CD8-positive, alpha-beta T cell (primary cell): ENCODE measurements at places on chromosomes 7 and 10.
A peak's percentile ranks its signal among the peaks of the same experiment; 100 is the strongest.

DNA sequence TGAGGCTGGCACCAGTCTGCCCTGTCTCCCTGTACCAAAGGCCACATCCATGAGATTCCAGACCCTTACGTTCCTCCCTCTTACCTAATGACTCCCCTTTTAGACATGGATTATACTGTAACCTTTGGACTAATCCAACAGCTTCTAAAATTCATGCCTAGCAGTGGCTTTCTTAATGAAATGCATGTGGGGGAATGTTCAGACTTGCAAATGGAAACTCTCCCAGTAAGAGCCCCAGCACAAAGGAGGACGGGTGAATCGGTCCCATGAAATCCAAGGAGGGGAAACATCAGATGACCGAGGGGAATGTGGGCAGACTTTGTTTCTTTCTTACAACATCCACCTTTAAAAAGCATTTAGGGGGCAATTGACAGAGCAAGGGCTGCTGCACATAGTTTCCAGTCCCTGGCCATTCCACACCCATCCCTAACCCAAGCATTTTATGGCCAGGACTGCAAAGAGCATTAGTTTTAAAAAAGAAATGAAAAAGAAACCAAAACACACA is 71.5 kb downstream of the COL13A1 start:
- no peak for DNase-seq

- DNase-seq, result no peak
Measured at GRCh38 chr7:46152696-46153095, 231.6 kb upstream of the IGFBP3 start.

DNA sequence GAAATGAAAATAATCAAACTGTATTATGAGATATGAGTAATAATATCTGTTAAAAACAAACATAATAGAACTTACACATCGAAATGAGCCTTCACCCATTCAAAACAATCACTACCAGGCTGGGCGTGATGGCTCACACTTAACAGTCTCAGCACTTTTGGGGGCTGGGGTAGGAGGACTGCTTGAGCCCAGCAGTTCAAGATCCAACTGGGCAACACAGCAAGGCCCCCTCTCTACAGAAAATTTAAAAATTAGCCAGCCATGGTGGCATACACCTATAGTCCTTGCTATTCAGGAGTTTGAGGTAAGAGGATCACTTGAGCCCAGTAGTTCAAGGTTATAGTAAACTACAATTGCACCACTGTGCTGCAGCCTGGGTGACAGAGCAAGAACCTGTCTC is 75.8 kb downstream of the NT5C2 start:
- no peak for DNase-seq

DNA sequence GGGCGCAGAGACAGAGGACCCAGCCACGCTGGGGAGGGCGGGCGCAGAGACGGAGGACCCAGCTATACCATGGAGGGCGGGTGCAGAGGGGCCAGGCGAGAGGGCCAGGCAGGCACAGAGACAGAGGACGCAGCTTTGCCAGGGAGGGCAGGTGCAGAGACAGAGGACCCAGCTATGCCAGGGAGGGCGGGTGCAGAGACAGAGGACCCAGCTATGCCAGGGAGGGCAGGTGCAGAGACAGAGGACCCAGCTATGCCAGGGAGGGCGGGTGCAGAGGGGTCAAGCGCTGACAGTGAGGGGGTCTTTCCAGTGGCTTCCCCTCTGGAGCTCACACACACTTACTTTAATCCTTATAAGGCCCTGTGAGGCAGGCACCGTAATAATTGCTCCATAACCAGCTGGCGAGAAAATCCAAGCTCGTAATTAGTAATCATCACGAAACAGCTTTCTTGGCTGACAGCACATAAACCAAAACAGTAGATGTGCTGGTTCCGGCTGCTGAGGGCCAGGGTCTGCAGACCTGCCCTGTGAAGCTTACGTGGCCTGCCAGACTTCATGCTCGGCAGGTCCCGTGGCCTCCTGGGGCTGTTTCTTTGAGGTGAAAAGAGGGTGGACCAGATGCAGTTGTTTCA is 137.2 kb downstream of the VIPR2 start:
- DNase-seq, result no peak

DNA sequence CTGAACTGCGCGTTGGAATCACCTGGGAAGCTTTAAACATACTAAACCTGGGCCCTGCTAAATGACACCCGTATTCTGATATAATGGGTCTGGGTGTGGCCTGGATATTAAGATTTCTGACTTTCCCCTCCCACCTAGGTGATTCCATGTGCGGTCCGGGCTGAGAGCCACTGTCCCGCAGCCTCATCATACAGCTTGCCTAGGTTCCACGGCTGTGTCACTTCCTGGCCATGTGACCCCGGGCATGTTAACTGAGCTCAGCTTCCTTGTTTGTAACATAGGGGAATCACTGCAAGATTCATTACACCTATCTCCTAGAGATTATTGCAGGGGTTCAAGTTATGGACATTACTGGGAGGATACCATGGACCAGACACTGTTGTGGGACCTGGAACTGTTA is 472.7 kb upstream of the GALNT17 start:
- DNase-seq, result peak; percentile 35

DNA sequence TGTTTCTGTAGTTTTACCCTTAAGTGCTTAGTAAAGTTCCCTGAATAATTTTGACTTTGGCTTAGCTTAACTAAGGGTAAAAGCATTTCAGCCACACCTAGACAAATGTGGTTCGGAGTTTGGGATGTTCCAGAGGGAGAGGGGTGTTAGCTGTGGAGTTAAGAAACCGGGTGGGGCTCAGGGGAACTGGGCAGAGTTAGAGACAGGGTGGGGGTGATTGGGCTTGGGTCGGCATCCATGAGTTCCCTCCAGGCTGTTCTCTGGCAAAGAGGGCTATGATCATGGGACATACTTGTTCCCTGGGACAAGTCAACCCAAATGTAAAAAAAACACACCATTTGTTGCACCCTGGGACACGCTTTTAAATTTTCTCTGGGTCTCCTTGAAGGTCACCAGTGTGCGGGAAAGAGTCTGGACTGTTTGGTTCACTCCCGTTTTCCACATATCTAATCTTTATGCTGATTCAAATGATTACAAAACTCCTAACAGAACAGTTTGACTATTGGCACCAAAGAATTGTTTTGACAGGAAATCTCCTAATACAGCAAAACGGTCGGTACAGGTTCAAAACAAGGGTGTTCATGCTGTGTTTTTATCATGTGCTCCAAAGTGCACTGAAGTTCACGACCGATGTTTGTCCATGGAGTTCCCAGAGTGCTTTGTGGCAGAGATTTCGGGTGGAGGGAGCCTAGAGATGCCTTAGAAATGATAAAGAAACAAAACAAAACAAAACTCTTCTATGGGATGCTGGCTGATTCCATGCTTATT is 56.5 kb downstream of the PLXDC2 start:
- no peak for DNase-seq

DNA sequence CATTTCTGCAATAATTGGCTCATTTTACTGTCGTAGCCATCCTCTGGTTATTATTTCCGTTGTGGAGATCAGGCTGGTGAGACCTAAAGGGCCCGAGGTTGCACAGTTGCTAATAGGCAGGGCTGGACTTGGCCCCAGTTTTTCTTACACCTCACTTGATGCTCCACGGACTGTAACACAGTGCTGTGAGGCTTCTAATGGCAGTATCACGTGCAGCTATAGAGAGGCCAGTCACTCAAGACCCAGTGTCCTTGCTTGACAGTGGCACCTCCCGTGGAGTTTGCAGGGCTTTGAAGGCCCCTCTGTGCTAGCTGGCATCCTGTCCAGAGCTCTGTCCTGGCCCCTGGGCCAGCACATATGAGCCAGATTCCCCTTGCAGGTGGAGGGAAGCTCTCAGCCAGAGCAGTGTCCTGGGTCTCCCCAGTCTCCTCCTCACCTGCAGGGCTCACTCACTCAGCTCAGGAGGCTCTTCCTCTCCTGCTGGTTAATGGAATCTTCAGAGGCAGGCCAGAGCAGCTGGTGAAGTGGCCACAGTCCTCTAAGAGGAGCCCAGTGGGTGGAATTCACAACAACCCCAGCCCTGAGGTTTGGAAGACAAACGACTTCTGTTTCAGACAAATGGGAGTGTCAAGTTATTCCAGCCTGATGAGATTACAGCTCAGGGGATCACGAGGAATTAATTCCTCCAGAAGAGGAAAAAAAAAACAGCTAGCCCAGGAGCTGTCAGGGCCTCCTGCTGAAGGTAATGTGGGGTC is 114.2 kb upstream of the FAM180A start:
- no peak for DNase-seq

- no peak for DNase-seq
Measured at GRCh38 chr7:114303301-114303700, 111.3 kb upstream of the FOXP2 start.

GRCh38 chr10:29966269-29966668 is 93.1 kb downstream of the JCAD start:
- DNase-seq, result no peak

GRCh38 chr10:70558871-70559810 is 43.4 kb downstream of the PRF1 start:
- peak; percentile 50 for DNase-seq

DNA sequence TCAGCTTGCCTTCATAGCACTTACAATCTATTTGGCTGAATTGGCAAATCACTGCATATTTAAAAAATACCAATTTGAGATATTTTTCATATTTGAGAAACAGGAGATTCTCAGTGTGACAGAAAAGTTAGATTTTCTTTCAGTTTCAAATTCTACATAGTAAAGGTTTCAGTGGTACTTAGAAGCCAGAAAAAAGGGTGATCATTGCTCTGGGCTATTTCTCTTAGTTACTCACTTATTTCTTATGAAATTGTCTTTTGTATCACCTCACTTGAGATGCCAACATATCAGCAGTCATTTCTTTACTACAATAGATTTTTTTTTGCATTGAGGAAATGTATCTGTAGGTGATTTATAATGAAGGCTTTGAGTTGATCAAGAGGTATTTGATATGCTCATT is 478.2 kb downstream of the GATA3 start:
- no peak for DNase-seq

- DNase-seq, result no peak
Measured at GRCh38 chr7:97639036-97639435, 92.8 kb upstream of the TAC1 start.

- DNase-seq, result peak; percentile 7
Measured at GRCh38 chr10:97463363-97464132, 17.6 kb downstream of the ZDHHC16 start.

DNA sequence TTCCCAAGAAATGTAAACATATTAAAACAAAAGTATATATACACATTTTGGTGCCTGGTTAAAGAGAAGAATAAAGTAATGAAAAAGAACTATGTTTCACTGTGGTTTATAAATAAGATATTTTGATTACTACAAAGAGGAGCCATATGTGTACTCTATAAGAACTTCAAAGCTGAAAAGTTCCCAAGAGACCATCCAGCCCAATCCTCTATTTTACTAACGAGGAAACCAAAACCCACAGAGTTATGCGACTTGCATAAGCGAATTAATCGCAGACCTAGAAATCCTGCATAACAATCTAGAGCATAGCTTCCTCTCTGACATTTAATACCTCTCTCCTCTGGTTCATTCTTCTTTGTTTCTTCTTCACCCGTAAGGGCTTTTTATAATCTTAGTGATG is 937.1 kb downstream of the CNTNAP2 start:
- no peak for DNase-seq

- DNase-seq, result no peak
Measured at GRCh38 chr7:75722373-75722772, 16.4 kb downstream of the HIP1 start.
